H9 (cell line): ENCODE measurements at places on chromosomes 4 and X. TPM values are rescaled to one million over a fixed set of nuclear protein-coding genes. Genes with fewer than 3 reads are reported as not detected.

DNA sequence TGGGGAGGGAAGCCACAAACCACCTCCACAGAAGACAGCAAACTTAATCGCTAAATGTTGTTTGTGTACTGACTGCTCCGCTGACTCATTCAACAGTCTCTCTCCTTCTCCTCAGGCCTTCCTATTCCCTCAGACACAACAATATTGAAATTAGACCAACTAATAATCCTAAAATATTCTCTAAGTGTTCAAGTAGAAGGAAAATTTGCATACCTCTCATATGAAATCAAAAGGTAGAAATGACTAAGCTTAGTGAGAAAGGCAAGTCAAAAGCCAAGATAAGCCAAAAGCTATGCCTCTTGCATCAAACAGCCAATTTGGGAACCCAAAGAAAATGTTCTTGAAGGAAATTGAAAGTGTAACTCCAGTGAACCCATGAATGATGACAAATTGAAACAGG is 75.7 kb upstream of the ARHGAP24 start:
- DNase-seq = no peak

- DNase-seq = no peak
These were observed 150.5 kb upstream of the RXFP1 start for GRCh38 chr4:158371158-158371557.

DNA sequence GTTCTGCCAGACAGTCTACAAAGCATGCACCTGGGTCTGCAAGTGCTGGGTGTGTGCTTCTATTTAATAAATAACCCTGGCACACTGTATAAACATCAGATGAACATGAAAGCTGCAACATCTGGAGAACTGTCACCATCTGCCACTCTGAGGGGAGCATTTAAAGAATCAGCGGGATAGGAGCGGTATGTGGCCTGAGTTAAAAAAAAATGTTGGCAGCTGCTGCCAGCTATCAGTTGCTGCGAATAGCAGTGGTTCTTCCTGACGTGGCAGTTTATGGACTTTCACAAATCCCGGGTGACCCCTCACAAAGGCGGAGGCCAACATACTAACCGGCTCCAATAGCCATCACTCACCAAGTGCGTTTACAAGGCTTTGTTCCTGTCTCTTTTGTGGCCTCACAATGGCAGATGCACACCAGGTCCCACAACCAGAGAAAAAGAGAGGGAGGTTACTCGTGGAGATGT is 95.1 kb downstream of the RASL11B start:
- no peak for DNase-seq

- DNase-seq = no peak
These were observed 569.4 kb downstream of the GABRG1 start for GRCh38 chr4:45554423-45554822.

- DNase-seq = no peak
These were observed 12.2 kb downstream of the UCP1 start for GRCh38 chr4:140556372-140557085.

- no peak for DNase-seq
These were observed 39.7 kb downstream of the MSN start for GRCh38 chrX:65707151-65707550.

The HSD17B10 gene
- 112 and 119 TPM in 2 replicates for total RNA-seq

- no peak for DNase-seq
These were observed 47.9 kb upstream of the PGRMC2 start for GRCh38 chr4:128335541-128335940.
